ENCODE measurements at places on chromosomes 4 and X.
A peak's percentile ranks its signal among the peaks of the same experiment; 100 is the strongest.

GRCh38 chr4:16360694-16361262, 134.5 kb upstream of the TAPT1 start:
- no peak for DNase-seq

DNA sequence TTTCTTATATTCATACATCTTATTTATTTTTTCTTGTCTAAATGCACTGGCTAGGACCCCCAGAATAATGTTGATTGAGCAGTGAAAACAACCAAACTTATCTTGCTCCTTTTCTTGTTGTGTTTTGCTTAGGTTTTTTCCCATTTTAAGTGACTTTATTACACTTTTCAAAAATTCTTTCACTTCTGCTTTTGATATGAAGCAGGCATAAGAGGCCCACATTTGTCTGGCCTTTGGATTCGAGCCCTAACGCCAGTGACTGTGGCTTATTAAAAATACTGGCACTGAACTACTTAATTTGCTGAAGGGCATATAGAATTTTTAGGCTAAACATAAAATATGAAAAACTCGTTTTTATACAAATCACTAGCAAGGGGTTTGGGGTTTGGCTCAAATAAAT, 197.0 kb downstream of the ASB9 start:
- no peak for DNase-seq

GRCh38 chr4:73520821-73521220, 39.3 kb downstream of the AFM start:
- DNase-seq: no peak

GRCh38 chrX:111719426-111720210, 38.6 kb downstream of the ALG13 start:
- DNase-seq: no peak

DNA sequence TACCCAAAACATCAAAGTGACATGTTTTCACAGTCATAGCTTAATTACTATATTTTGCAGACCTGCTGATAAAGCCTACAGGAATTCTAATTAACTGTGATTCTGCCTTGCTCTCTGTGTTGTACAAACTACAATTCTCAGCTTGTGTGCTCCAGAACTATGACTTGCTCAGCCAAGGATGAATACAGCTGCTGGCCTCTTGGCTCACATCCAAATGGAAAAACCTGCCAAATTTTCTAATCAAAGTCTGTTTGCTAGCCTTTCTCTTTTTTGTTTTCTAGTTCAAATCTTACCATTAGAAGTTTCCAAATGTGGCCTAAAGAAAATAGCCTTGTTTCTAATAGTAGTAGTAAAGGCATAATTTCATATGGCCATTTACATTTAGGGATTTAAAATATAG, 1176.8 kb downstream of the FAM133A start:
- DNase-seq: no peak

DNA sequence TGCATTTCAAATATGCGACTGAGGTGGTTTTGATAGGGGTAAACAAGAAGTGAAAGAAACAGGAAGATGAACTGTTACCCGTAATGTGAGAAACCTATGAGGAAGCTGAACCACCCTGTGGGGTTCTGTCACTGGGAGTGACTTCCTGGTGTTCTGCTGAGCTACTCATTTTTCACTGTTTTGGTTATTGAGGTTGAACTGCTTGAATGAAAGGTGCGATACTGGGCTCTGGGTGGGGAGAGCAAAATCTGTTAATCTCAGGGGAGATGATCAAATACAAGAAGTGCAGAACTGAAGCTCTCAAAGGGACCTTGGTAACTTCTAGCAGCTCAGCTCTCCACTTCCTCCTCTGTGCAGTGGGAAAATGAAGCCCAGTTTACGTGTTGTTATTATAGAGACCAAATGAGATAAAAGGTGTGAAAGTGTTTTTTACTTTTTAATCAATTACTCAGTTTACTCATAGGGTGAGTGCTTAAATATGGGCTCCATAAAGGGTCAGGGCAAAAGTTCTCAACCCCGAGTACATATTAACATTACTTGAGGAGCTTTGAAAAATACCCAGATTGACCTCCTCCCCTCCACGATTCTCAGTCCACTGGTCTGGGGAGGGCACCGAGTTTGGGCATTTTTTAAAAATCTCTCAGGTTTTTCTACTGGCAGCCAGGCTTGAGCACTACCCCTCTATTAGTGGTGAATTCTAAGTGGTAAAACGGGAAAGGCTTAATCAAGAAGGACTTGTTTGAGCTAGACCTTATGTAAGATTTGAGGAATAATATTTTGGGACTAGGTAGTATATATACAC, 66.7 kb downstream of the COQ2 start:
- DNase-seq: peak; percentile 73

Measured in activated T-helper 1 cell treated with anti-CD3 and anti-CD28 coated beads, Interleukin-12 subunit alpha, Interleukin-12 subunit beta, Interleukin-2, Interleukin-4 antibody, amounts not matched to agents 30 ng/mL and 10 ng/mL and 1 ng/mL, durations not matched to agents 14 hours and 24 hours and 36 hours (primary cell).